ENCODE measurements at places on chromosomes 12 and 14. TPM values are rescaled to one million over a fixed set of nuclear protein-coding genes. Genes with fewer than 3 reads are reported as not detected.

The FAIM2 gene
- 209 TPM for total RNA-seq

The CARMIL3 gene
- total RNA-seq: not detected

The PRIMA1 gene
- total RNA-seq: not detected

The SCN8A gene
- not detected for total RNA-seq

The NRL gene
- total RNA-seq: 0.75 TPM

The HNF1A gene
- total RNA-seq: not detected

The KRT71 gene
- not detected for total RNA-seq

The PRR4 gene
- not detected for total RNA-seq

The CYP27B1 gene
- 1.3 TPM for total RNA-seq

The GALNT8 gene
- not detected for total RNA-seq

The PLEKHG3 gene
- total RNA-seq: 9.5 TPM

The EML1 gene
- total RNA-seq: 19.1 TPM

The TMPRSS12 gene
- not detected for total RNA-seq

The NT5DC3 gene
- 4.6 TPM for total RNA-seq

The C12orf54 gene
- not detected for total RNA-seq

The SLC5A8 gene
- total RNA-seq: not detected

The DCAF11 gene
- 41.8 TPM for total RNA-seq

The RPAP3 gene
- total RNA-seq: 6.8 TPM

The ALDH1L2 gene
- 53.7 TPM for total RNA-seq

The MYG1 gene
- 67.0 TPM for total RNA-seq

All from cardiac ventricle fibroblast (primary cell).